ENCODE measurements at places on chromosomes 1 and 21.

GRCh38 chr1:153615406-153615805 is 719 bp downstream of the S100A14 start:
- no peak for DNase-seq

DNA sequence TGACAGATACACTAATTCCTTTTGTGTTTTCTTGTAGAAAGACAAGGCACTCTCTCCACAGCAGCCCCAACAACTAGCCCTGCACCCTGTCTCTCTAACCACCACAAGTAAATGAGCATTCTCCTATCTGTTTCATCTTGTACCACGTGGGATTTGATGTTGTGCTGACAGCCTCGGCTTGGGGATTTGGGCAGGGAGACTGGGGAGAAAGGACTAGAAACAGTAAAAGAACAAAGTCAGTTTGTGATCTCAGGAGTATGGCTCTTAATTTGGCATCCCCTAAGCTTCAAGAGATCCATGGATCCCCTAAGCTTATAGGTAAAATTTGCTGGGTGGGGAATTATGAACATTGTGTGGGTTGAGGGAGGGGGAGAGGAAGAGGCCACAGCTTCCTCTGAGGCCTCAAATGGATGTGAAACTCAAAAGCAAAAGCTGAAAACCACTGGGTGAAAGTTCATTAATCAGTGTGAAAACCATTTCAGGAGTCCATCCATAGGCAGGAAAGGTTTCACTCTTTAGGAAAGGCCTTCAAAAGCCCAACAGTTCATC is 3.1 kb downstream of the C1orf162 start:
- DNase-seq = no peak

DNA sequence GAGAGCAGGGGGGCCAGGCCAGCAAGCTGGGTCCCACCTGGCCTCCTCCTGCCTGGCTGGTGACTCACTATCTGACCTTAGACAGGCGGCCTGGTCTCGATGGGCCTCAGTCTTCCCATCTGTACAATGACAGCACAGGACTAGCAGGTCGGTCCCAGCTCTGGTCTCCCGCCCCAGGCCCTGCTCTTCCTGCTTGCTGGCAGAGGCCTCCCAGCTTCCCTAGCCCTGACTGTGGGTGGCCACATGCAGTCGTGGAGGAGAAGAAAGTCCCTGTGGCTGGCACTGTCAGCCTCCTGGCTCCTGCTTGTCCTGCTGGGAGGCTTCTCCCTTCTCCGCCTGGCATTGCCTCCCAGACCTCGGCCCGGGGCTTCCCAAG is 817 bp downstream of the EXTL1 start:
- no peak for DNase-seq

DNA sequence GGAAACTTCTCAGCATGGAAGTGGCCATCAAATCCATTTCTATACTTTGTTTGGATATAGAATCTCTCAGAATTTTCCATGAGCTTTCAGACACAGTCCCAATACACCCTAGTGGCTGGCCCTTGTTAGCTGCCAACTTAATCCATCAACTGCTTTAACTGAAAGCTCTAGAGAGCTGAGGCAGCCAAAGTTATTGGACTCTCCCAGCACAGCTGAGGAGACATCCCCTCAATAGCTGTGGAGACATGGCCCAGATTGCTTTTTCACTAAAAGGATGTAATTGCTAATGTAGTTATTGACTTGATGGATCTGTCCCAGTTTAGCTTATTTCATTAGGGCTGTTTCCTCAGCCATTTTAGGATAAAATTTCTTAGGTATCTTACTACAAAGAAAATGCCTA is 94.8 kb upstream of the PRMT6 start:
- DNase-seq = no peak

DNA sequence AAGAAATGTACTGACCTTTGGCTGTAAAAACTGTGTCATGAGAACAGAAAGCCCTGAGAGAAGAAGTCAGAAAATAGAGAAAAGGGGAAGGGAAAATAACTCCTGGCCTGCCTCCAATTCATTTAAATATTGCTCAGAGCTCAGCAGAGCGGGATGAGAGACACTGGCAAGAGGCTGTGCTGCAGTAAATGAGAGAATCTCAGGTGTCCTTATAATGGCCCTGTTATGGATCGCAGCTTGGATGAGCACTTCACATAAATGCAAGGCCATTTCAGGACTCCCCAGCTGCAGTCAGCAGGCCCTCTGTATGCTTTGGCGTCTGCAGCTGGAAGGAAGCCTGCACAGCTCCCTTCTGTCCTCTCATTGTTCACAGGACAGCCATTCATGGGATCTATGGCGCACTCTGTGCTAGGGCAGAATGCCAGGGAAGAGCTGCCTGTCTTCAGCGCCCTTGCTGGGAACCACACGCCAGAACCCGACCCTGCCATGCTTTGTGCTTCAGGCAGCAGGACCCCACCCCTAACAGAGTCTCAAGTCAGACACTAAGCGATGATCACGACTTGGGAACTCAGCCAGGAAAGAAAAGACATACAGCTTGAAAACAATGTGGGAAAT is 20.7 kb upstream of the ABCB10 start:
- DNase-seq = peak; percentile 86

DNA sequence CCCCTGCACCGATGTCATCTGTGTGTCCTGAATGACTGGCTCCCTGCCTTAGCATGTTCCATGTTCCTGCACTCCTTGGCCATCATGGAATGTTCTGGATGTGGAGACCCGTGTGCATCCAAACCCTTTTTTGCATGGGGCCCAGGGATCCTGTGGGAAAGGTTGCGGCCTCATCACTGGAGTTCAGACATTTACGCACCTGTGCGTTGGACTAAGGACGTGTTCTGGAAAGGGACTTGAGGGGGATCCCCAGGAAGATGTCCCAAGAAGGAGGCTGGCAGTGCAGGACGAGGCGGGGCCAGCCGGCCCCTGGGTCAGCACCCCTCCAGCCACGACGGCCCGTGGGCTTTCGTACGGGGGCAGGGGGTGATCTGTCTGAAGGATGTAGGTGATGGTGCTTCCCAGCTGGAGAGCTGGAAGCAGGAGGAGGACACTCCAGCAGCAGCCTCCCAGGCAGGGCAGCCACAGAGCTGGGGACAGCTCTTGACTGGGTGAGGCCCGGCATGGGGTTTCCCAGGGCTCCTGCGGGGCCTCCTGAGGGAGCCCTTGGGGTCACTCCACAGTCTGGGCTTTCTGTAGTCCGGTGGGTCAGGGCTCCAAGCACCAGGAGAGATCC is 67.2 kb downstream of the SCCPDH start:
- DNase-seq = no peak

DNA sequence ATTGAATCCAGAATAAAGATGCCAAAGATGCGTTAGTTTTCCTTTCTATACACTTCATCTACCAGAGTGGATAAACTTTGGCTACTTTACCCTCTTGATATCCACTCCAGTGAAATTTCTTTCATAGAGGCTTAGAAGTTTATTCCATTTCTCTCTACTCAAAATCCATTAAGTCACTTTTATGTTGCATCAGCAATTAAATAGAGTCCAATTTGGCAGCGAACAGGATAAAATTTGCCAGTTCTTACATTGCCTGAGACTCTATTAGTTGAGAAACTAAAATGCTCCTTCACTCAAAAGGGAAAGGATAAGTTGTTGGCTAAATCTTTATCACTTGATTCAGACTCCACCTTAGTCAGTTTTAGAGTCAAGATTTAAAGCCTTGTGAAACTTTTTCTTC is 57.9 kb downstream of the ACBD6 start:
- no peak for DNase-seq

- no peak for DNase-seq
Measured at GRCh38 chr1:21764615-21765423, 18.1 kb downstream of the USP48 start.

- peak; percentile 16 for DNase-seq
Measured at GRCh38 chr1:34050709-34051485, 114.1 kb downstream of the CSMD2 start.

DNA sequence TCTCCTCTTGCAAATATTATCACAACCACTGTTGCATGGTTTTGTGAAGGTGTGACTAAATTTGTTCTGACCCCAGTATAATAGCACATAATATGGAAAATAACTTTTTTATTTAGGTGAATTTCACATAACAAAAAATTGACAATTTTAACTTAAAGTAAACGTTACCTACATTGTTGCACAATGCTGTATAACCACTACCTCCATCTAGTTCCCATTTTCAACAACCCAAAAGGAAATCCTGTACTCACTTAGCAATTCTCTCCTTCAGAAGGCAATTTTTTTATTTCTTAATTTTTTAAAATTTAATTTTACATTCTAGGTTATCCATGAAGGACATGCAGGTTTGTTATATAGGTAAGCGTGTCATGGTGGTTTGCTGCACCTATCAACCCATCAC is 95.2 kb downstream of the KCNJ6 start:
- no peak for DNase-seq

GRCh38 chr21:42195378-42196031 is 23.4 kb upstream of the ABCG1 start:
- DNase-seq = no peak

Measured in caudate nucleus (tissue), 63 donors.